Foreskin keratinocyte (primary cell): ENCODE measurements at places on chromosomes 7 and 10. TPM values are rescaled to one million over a fixed set of nuclear protein-coding genes. Genes with fewer than 3 reads are reported as not detected.

GRCh38 chr10:132407243-132407746 is 10.3 kb downstream of the PWWP2B start:
- no peak for DNase-seq

DNA sequence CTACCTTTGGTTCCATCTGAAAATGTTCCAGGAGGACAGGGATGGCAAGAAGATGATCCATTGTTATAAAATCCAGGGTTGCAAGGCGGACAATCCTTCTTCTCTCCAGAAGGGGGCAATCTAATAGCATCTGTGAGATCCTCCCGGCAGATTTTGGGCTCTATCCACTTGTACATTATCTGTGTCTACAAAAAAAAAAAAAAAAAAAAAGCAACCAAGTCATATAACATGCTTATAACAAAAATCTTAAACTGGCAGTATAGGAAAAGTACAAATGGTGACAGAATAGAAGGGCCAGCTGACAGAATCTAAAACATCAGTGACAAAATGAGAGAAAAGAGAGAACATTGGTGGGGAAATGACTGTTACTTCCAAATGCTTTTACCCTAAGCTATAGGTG is 132.7 kb downstream of the ELAPOR2 start:
- peak; percentile 8 for DNase-seq

Gene TMEM229A
- total RNA-seq: not detected in 2 replicates

Gene ENTPD1
- total RNA-seq: not detected in 2 replicates

Gene NKX1-2
- total RNA-seq: 4.5 and 5.5 TPM in 2 replicates

Gene TMEM196
- not detected in 2 replicates for total RNA-seq
